ENCODE measurements at places on chromosomes 5 and 9. TPM values are rescaled to one million over a fixed set of nuclear protein-coding genes. Genes with fewer than 3 reads are reported as not detected.

GRXCR2 gene
- not detected for total RNA-seq

PCA3 gene
- 0.26 TPM for total RNA-seq

KIAA1191 gene
- 41.8 TPM for total RNA-seq

PCDHA10 gene
- total RNA-seq = 0.26 TPM

EGFLAM gene
- 0.16 TPM for total RNA-seq

ACSL6 gene
- total RNA-seq = under 0.01 TPM

IFNA13 gene
- total RNA-seq = not detected

PCDHGA9 gene
- total RNA-seq = 3.8 TPM

TAL2 gene
- total RNA-seq = not detected

HRCT1 gene
- total RNA-seq = 0.16 TPM

PCDHGB1 gene
- total RNA-seq = 1.5 TPM

HTR4 gene
- not detected for total RNA-seq

HAPLN1 gene
- 0.77 TPM for total RNA-seq

PCDHB4 gene
- not detected for total RNA-seq

DIPK1B gene
- total RNA-seq = 1.1 TPM

SLC6A18 gene
- not detected for total RNA-seq

PKD2L2 gene
- not detected for total RNA-seq

FNIP1 gene
- 62.3 TPM for total RNA-seq

PPP3R2 gene
- 0.09 TPM for total RNA-seq

SPATA6L gene
- 0.26 TPM for total RNA-seq

NFIB gene
- 10.7 TPM for total RNA-seq

GKAP1 gene
- 0.43 TPM for total RNA-seq
